ENCODE measurements at places on chromosomes 13 and 19.

DNA sequence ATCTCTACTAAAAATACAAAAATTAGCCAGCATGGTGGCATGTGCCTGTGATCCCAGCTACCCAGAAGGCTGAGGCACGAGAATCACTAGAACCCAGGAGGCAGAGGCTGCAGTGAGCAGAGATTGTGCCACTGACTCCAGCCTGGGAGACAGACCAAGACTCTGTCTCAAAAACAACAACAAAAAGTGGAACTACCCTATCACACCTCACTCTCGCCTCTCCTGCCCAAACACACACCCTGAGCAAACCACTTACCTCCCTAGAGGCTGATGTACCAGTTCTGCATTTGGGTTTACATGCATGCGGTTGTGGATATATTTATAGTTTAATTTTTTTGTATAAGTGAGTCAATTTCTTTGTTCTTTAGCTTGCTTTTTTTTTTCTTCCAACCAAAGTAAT is 7.7 kb upstream of the PTOV1 start:
- DNase-seq, result no peak

DNA sequence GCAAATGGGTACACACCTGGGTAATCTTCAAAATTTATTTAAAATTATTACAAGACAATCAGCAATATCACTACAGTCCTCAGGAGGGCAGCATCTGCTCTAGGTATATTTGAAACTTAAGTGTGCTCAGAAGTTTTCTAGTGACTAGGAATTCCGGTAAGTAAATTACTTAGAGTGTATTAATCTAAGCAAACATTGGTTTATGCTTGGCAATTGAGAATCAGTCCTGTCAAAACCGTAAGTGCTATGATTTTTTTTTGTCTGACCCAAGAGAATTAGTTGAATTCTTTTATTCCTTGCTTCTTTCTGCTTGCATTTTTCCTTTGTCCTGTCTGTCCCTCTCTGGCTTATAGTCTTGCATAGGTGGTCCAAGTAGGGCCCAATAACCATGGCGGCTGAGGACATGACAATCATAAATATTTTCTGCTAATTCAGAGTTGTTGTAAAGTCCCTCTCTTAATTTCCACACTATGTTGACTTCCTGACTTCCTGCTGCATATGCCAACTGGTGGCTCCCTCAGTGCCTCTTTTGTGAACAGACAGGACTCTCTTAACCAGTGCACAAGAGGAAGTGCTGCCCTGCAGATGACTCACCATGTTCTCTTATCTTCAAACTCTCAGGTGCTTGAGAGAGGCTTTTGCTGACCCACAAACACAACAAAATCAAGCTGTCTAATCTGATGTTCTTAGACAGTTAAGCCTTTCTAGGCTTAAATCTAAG is 82.2 kb downstream of the SLAIN1 start:
- DNase-seq, result peak; percentile 77

GRCh38 chr19:39411081-39411831 is 1.2 kb upstream of the PLEKHG2 start:
- DNase-seq, result no peak

- DNase-seq, result peak; percentile 37
These were observed 46.7 kb downstream of the ZNF846 start for GRCh38 chr19:9721861-9722260.
